NCI-H1092 treated with DMSO at 0.1 percent for 48 hours (cell line): ENCODE measurements at places on chromosomes 12 and 14.

- no peak for DNase-seq
Observed at GRCh38 chr12:117502233-117502632, 140.8 kb upstream of the NOS1 start.

DNA sequence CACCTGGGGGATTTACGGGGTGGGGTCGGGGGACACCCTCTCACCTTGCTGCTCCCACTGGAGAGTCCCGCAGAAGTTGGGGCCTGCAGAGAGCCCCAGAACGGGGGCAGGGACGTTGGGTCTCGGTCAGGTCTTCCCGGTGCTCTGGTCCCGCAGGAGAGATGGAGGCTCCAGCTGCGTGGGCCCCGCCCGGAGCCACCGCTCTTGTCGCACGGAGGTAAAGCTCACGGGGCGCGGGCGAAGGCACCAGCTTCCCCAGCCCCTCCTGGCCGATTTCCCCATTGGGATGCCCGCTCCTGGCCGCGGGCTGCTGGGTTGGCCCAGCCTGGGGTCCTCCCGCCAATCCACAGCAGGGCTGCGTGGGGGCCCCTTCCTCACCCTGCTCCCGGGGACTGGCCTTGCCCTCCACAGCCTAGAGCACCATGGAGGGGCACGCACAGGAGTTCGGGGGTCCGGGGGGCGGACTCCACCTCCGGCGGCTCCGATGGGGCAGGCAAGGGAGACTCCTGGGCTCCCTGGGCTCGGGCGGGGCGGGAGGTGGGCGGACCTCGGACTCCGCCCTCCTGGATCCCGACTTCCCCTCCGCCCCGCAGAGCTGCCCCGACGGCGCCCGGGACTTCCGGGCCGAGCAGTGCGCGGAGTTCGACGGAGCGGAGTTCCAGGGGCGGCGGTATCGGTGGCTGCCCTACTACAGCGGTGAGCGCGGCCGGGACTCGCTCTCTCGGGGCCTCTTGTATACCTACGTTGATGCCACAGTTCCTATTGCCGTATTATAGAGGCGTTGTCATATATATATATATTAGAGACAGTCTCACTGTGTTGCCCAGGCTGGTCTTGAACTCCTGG is 8.4 kb downstream of the PAPLN start:
- DNase-seq, result no peak

GRCh38 chr14:31196839-31197492 is 10.6 kb downstream of the HECTD1 start:
- no peak for DNase-seq

DNA sequence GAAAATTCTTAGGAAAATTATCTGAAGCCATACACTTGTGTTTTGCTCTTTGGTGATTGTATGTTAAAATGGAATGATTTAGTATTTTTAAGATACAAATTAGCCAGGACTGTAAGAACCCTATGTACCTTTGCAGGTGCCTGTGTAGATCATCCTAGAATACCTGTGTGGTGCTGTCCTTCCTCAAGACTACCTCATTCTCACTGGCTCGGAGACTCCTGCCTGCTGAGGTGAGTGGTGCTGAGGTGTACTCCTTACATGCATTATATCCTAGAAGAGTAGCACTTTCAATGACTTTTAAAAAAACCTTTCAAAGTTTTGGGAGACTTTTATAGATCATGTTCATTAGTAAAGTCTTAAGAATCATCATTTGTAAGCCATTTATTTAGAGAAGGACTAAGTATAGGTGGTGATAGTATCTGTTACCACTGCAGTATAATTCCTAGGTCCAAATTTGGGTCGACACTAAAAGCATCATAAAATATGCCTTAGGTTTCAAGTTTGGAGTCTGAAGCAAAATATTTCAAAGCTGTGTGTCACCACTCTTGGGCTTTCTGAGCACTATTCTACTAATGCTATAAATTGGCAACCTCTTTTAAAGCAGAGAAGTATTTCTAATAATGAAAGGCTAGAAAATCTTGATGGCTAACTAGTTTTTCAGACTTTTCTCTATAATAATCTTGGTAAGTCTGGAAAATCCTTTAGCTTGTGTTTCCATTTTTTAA is 36.6 kb downstream of the RASSF8 start:
- DNase-seq, result no peak

- DNase-seq, result peak; percentile 18
Observed at GRCh38 chr12:76080017-76080728, 4.3 kb downstream of the NAP1L1 start.

DNA sequence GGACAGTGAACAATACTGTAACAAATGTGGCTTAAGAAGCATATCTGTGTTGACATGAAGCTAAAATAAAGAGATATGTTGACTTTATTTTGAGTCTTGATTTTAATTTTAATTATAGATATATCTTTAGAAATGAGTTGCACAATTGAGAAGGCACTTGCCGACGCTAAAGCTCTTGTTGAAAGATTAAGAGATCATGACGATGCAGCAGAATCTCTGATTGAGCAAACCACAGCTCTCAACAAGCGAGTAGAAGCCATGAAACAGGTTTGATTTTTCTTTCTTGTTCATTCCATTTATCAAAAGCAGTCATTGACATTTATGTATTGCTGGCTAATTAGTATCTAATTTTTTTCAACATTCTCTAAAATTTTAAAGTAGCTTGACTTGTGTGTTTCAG is 15.8 kb downstream of the FGFR1OP2 start:
- DNase-seq, result no peak
